NCI-H2171 (cell line): ENCODE measurements at places on chromosomes 13 and 19.

DNA sequence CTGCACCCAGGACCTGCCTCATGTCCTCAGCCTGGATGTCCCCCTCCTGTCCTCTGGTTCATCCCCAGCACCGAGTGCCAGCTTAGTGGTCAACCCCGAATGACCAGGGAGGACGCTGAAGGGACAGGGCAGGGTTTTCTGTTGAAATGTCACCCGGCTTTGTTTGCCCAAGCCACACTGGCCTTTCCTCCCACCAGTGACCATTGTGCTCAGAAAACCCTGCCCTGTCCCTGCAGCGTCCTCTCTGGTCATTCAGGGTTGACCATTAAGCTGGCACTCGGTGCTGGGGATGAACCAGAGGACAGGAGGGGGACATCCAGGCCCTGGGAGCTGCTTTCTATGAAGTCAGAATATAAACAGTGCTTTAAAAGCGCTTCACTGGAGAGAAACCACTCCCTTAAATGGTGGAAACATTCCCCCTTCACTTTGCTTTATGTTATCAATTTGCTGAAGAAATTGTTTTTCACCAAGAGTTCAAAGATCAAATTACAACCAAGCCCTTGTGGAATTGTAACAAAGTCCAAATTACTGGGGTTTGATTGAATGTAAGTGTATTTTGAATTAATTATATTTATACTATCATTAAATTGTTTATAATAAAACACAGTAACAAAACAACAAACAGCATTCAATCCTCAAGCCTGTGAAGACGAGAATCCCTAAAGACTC lies 21.4 kb downstream of the CARS2 start:
- no peak for DNase-seq

- no peak for DNase-seq
Measured at GRCh38 chr13:92806215-92806614, 420.4 kb upstream of the GPC6 start.

GRCh38 chr13:33875618-33876401 lies 57.9 kb downstream of the RFC3 start:
- DNase-seq: no peak

DNA sequence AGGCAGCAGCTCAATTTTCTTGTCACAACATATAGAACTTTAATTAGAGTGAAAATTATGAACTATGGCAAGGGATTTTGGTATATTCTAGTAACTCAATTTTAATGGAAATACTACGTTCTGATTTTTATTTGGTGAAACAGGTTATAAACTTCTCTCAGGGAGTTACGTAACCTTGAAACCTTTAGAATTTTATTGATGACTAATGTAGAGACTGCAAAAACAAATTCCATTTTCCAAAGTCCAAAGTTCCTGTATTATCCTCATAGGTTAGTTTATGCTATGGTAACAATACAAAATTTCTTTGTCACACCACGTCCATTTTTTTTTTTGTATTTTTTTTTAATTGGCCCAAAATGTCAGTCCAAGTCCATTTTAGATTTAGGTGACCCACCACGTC lies 185.7 kb downstream of the KLF5 start:
- no peak for DNase-seq

DNA sequence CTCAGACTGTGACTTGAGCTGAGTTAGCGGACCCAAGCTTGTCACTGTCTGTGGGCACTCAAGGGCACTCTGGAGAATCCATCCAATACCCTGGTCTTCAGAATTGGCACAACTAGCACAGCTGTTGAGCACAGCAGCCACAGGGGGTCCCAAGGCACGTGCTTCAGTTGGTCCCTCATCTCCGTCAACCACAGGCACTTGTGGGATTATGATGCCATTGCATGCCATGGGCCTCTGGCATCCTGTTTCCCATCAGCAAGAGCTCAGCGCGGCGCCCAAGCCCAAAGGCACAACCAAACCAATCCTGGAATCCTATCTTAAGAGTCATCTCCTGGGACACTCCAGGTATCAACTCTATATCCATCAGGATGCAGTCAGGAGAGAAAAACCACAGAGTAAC lies 3.7 kb upstream of the B3GNT8 start:
- no peak for DNase-seq

DNA sequence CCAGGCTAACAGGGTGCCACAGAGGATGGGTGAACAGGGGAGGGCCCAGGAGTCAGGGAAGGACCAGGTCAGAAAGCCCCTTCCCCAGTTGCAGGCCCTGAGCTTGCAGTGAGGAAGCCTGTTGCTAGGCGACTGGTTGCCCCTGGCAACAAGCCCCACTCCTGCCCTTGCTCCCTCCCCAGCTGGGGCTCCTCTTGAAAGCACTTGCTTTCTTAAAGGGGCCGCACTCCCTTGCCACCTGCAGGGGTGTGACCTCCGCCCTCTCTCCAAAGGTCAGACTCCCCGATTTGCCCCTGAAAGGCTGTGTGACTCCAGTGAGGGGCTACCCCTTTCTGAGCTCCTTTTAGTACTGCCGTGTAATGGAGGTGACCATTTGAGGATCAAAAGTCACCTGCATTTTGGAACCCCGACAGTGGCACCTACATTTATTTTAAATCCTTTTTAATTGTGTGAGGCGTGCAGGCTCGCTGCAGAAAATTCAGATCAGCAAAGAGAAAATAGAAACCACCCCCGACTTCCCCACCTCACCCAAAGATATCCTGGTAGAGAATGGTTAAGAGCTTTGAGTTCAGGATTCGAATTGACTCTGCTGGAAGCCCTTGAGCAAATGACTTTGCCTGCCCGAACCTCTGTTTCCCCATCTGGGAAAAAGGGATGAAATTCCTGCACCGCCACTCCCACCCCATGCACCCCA lies 4.8 kb downstream of the FCHO1 start:
- DNase-seq: peak; percentile 76

DNA sequence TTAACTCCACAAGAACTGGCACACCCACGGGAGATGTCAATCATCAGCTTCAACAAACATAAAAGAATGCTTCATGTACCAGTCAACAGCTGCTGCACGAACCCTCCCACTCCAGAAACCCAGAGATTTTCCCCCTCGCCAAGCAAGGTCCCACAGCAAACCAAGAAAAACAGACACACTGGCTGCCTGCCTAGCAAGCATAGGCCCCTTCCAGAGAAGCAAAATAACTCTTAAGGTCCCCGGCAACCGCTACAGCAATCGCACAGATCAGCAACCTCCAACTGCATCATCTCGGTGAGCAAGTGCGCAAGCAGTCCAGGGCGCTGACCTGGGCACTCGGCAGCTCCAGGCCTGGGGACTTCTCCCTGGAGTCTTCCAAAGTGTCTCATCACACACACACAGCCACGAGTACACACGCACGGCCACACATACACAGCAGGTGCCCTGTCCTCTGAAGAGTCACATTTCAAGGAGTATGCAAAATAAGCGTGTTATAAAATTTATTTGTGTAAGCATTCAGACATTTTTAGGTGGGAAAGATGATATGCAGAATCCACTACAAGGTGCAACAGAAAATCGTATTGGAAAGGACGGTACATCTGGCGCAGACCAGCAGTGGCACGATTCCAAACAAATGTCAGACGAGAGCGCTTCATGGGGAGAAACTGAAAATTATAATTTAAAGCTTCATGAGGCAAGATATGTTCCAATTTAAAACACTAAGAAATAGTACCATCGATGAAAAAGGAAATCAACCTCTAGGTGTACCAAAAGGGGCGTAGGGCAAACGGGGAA lies 125.0 kb downstream of the STK24 start:
- DNase-seq: no peak

DNA sequence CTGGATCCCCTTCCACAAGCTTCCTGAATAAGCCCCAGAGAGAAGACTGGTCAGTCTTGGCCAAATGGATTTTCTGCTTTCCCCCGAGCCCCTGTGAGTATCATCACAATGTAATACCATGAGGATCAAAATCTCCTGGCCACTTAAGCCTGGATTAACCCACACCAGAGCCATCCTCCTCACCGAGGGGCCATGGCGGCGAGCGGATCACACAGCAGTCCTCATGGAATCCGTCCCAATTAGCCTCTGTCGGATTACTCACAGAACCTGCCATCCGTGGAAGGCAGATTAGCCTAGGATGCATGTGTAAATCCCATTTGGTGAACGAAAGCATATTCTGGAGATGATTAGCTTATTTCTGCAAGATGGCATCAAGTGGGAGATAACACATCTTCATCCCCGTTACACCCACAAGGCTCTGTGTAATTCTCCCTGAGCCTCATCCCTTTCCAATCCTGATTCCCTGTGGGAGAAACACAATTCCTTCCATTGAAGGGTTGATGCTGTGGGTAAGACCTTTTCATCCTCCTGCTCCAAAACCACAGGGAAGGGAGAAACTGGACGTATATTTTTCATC lies 42.5 kb downstream of the GNG7 start:
- DNase-seq: no peak

DNA sequence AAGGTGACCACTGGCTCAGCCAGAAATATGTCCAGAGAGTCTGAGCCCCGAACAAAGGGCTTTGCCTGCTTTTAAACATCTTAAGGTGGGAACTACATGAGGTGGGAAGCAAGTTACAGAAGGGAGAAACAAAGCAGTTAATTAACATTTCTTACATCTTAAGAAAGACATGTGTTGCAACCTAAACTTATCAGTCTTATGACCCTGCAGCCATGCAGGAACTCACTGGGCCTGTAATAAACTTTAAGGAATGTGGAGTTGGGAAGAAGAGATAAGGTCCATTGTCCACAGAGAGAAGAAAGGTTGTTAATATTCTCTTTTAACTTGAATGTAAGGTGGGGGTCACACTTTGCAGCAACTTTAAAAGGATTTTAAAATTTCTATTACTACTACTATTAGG lies 46.8 kb upstream of the CYP2A7 start:
- DNase-seq: no peak

- DNase-seq: peak; percentile 15
Measured at GRCh38 chr19:55460670-55461258, 678 bp downstream of the ISOC2 start.

DNA sequence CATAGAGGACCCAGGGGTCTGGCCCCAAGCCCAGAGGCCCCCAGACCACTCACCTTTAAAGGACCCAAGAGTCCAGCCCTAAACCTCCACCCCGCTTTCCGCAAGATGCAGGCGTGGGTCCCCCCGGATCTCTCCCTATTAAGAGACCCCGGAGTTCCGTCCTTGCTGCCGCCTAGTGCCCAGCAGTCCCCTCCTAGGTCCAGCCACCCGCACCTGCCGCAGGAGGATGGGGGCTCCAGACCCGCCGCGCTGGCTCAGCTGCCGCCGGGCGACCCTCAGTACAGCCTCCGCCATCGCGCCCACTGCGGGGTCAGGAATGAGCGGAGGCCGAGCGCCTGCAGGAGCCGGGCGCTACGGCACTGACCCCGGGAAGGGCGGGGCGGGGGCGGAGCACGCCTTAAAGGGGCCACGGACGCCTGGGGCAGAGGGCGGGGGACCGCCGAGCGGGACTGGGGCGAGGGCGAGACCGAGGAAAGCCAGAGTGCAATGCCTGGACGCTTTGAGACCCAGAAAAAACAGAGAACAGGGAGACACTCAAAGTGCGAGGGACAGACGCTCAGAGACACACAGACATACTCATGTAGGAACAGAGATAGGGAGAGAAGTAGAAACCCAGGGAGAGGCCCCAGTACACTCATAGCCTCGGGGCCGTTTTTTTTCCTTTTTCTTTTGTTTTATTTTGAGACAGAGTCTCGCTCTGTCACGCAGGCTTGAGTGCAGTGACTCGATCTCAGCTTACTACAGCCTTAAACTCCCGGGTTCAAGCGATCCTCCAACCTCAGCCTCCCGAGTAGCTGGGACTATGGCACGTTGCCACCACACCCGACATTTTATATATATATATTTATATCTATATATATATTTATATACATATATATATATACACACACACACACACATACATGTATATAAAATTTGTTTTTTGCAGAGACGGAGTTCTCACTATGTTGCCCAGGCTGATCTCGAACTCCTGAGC lies at the start of gene ETHE1:
ETHE1 (minus strand) TSS at position 318 of the 976 bp plus-strand sequence; CDS start at position 294, 24 bp downstream.
- no peak for DNase-seq

DNA sequence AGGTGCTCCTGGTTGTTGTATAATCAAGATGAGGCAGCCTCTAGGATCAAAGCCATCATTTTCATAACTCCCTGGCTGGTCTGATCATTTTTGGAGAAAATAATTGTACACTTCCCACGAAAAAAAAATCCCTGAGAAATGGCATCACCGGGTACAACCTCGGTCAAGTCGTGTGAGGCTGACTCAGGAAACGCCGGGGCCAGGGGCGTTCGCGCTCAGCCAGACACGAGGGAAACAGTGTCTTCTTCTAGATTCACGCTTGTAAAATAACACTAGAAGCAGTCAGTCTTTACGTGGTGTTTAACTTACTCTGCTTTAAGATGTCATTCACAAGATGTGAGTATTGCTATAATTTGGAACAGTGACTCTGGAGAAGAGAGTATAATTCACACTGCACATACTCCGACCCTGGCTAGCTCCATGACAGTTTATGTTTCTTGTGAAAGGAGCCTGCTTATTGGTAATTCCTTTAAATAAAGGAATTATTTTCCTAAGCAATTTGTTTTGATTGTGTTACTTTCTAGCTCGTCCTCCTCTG lies 109.0 kb upstream of the SOX1 start:
- no peak for DNase-seq

- DNase-seq: no peak
Measured at GRCh38 chr19:16068696-16069259, 7.5 kb upstream of the TPM4 start.

DNA sequence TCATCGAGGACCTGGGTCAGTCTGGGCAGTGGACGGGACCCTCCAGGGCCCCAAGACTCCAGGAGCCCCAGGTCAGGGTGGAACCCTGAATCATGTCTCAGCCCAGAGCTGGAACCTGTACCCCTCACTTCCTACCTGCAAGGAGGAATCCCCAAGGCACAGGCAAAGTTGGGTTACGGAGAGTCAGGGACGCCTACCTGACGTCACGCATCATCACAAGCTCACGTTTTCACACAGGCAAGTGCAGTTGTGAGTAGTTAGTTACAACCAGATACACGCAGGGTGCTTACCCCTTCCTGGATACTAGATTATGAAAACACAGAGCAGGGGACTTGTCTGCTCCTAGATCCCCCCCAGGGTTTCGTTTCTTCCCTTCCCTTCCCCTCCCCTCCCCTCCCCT lies 1.9 kb downstream of the RETN start:
- DNase-seq: no peak
